WTC11 (cell line): ENCODE measurements at places on chromosomes 5 and 9. TPM values are rescaled to one million over a fixed set of nuclear protein-coding genes. Genes with fewer than 3 reads are reported as not detected.

PLAC8L1 gene
- total RNA-seq: 0.30 to 0.77 TPM (median 0.55 TPM) in 3 replicates

FOCAD gene
- total RNA-seq: 34.3 to 37.1 TPM (median 36.3 TPM) in 3 replicates

KCNN2 gene
- total RNA-seq: 11.9 to 13.1 TPM (median 12.0 TPM) in 3 replicates

MRPS2 gene
- 74.2 to 78.0 TPM (median 77.6 TPM) in 3 replicates for total RNA-seq

DHX29 gene
- 24.9 to 29.7 TPM (median 25.7 TPM) in 3 replicates for total RNA-seq

IFNA1 gene
- total RNA-seq: not detected in 3 replicates

PCAT7 gene
- total RNA-seq: 6.5 to 7.4 TPM (median 7.4 TPM) in 3 replicates

SH2D3C gene
- 3.3 to 5.4 TPM (median 3.4 TPM) in 3 replicates for total RNA-seq

UBE2QL1 gene
- 0.46 to 0.50 TPM (median 0.46 TPM) in 3 replicates for total RNA-seq

GNG10 gene
- total RNA-seq: 17.2 to 25.3 TPM (median 22.1 TPM) in 3 replicates

AGPAT2 gene
- 40.2 to 42.2 TPM (median 41.2 TPM) in 3 replicates for total RNA-seq

PDLIM4 gene
- 10.6 to 15.2 TPM (median 11.4 TPM) in 3 replicates for total RNA-seq

LVRN gene
- total RNA-seq: 0.13 to 0.32 TPM (median 0.27 TPM) in 3 replicates

POU5F2 gene
- total RNA-seq: 0.13 to 0.23 TPM (median 0.16 TPM) in 3 replicates

TRIM14 gene
- 11.9 to 18.4 TPM (median 18.2 TPM) in 3 replicates for total RNA-seq

SPEF2 gene
- 0.15 to 0.92 TPM (median 0.64 TPM) in 3 replicates for total RNA-seq
